ENCODE measurements at places on chromosomes 2 and 18.

- DNase-seq = no peak
Measured at GRCh38 chr2:48755473-48755872, at the start of gene LHCGR. LHCGR (minus strand) TSS chr2:48755724; CDS start chr2:48755671, 53 bp downstream.

DNA sequence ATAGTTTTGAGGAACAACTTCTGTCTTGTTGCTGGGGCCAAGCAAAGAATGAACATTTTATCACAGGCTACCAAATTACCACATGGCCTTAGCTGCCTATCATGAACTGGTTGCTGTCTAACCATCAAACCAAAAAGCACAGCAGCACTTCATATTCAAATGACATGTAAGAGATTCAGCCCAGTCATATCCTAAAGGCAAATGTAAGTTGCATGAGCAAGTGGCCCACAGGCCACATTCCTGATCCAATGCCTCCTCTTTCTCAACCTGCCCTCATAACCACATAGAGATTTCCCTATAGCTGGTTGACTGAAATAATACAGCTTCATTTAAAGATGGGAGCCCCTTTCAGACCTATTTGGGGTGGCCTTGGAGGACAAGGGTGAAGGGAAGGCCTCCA, 572.3 kb downstream of the IRS1 start:
- DNase-seq = no peak

- DNase-seq = peak; percentile 36
Measured at GRCh38 chr2:121689356-121689755, 40.1 kb upstream of the CLASP1 start.

DNA sequence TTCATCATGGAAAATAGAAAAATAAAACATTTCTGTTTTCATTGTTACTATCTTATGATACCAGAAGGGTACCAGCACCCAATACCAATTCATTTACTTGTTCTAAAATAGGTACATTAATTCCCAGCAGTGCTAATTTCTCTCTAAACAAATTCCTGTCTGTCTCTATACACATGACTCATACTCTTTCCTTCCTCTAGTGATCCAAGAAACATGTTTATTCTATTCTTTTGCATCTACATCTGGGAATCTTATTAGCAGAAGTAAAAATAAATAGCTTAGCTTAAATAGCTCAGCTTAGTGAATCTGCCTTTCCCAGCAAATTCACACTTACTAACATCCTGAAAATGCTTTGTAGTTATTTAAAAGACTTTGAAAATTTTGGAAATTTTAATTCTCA, 84.5 kb upstream of the MAPRE2 start:
- DNase-seq = no peak

- DNase-seq = no peak
Measured at GRCh38 chr2:165382362-165382761, 87.1 kb upstream of the CSRNP3 start.

DNA sequence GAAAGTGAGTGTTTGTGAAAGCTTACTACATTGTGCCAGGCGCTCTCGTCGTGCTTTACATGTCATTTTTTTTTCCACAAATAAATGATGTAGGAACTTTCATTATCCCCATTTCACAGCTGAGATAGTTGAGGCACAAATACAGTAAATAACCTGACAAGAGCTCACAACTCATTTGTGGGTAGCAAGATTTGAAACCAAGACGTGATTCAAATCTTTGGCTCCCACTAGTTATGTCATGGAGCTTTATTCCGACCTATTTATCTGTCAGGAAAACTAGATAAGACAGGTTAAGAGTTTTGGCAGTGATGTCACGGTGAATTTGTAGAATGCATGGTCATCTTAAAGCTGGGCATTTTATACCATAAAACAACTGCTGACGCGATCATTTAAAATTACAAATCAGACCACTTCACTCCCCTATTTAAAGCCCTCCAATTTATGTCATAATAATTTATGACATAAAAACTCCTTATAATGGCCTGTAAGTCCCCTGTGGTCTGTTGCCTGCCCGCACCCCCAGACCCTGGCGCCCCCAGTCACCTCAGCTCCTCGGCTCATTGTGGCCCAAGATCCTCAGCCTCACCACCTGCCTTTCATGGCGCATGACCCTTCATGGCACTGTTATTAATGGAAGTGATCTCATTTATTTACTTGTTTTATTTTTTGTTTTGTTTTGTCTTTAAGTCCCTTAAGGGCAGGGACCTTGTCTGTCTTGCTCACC, 678 bp upstream of the ZNF24 start:
- no peak for DNase-seq

DNA sequence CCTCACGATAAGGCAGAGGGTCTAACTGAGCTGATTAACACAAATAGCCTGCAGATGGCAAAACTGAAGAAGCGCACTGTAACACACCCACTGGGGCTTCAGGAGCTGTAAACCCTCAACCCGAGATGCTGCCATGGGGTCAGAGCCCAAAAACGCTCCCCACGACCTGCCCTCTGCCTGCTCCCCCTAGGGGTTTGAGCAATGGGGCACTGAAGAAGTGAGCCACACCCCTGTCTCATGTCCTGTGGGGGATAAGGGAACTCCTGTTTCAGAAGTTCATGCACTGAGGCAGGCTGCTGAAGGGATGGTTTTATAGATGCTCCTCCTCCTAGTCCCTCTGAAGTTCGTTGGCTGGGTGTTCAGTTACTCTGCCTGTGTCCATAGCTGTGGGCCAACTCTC, 105.9 kb upstream of the CELF4 start:
- DNase-seq = no peak

DNA sequence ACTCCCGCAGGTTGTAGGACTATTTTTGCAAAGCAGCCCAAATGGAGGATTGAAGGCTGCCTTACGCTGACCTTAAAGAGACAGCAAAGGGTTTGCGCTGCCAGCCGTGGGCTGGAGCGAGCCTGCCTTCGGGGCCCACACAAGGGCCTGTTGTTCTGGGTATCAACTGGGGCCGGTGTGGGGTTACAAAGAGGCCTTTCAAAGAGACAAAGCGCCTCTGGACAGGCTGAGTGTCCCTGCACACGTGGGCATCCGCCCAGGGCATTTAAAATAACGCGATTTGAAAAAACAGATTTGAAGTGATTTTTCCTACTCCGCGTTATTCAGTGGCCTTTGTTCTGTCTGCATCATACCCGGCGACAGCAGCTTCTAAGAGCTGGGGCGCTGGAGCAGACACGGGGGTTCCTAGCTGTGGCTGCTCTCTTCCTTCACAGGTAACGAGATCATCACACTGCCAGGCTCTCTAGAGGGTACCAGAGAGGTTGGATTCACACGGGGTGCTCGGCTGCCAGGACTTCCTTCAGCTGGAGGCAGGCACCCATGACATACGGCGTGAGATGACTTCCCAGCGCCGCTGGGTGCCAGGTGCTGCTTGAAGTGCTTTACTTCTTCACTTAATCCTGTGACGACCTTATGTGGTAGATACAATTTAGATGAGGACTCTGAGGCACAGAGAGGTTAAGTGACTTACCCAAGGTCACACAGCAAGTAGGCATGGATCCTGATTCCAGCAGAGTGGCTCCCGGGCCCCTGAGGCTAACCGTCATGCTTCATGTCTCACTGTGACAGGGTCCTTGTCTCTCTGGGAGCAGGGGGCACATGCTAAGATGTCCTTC, 32.2 kb downstream of the MAL start:
- no peak for DNase-seq

GRCh38 chr2:158253170-158253569, 151.5 kb downstream of the UPP2 start:
- no peak for DNase-seq

- no peak for DNase-seq
Measured at GRCh38 chr2:106054321-106054720, 139.8 kb downstream of the UXS1 start.

DNA sequence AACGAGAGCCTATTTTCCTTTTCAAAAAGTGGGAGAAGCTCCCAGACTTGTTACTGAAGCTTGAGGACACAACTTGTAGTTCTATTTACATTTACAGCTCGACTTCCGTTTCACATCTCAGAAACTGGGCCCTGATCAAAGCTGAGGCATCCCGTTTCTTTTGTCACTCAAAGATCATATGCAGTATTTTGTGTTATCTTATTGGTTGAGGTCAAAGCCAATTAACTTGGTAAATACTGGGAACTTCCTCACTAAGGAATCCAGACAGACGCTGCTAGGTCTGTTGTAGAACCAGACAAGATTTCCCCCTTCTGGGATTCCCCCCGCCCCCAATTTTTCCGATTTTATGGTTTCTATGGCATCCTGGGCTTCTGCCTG, 50.3 kb downstream of the TSN start:
- DNase-seq = no peak

GRCh38 chr18:52222211-52222610, 117.8 kb upstream of the DCC start:
- no peak for DNase-seq

DNA sequence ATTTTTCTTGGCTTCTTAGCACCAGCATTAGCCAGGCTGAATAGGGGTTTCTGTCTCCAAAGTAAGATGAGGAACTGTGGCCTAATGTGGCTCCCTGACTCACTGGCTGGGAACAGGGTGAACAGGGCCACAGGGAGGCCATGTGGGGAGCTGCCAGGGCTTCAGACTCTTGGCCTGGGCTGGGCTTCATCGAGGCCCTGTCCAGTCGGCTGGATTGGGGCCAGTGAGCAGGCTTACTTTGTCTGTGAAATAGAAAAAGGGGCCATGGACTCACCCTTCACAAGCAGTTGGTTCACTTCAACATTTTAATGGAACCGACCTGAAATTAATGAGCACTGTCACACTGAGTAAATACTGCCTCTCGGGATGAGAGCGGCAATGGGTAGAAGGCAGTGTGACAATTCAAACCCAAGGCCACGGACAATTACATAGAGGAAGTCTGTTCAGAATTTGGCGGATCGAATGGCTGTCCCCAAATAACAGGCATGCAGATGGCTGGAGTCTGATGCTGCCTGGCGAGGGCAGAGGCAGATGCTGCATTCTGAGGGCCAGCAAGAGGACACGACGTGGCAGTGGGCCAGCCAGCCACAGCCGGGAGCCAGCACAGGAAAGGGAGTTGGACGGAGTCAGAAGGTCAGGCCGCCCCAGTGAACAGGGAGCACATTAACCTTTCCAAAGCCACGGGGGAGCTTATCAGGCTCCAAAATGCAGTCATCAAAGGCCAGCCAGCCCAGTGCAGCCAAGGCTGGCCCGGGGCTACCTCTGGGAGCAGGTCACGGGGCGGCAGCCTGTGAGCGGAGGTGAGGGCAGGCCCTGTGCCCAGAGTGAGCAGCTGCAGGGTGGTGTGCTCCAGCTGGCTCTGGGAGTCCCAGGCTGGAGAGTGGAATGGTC, 146.6 kb upstream of the REV1 start:
- DNase-seq = no peak

DNA sequence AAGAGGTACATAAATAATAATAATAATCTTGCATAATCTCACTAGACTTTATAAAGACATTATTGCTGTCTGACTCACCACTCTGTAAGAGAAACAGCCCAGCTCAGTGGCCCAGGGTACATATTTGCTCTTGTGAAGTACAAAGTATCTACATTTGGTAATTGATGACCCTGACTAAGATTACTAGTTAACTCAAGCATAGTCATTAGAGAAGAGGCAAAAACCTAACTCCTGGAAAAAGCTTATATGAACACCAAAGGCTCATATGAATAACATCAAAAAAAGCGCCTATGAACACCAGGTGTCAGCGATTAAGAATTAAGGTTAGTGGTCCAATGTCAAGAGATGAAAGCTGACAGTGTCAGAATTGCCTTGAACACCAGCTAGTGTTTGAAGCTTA, 38.4 kb downstream of the RAD51AP2 start:
- no peak for DNase-seq

GRCh38 chr18:75344615-75345014, 82.9 kb downstream of the SMIM21 start:
- DNase-seq = no peak

GRCh38 chr18:59551902-59552635, 145.2 kb downstream of the CCBE1 start:
- no peak for DNase-seq

DNA sequence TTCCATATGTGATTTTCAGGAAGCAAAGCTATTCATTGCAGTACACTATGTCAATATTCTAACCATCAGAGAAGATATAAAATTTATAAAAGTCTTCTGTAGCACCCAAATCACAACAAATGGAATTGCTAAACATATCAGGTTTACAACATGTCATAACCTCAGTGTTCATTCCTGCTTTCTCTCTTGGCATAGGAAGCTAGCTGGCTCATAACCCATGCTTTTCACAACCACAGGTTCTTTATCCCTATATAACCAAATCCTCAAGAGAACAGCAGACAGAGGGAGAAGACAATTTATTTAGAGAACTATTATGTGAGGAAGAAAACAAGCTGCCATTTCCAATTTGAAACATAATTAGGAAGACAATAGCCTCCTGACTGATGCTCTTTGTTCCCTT, 997.0 kb upstream of the ACVR2A start:
- no peak for DNase-seq

- DNase-seq = no peak
Measured at GRCh38 chr18:54772056-54772455, 56.2 kb upstream of the RAB27B start.

DNA sequence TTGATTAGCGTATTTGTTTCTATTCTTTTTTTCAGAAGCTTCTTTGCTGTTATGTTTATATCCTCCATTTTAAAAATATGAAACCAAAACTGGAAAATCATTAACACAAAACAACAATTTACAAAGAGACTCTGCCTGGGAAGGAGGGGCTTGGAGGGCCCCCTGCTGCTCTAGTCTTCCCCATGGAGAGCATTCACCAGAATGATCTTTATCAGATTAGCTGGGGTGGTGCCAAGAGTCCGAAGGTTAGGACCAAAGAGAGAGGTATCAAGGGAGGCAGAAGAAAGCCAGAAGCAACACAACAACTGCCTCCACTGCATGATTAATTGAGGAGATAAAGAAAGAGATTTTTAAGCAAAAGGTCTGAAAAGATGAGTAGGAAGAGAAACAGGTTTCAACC, 218.6 kb downstream of the IRS1 start:
- no peak for DNase-seq

GRCh38 chr18:75309564-75309963, 99.0 kb downstream of the TSHZ1 start:
- DNase-seq = no peak

GRCh38 chr2:151049746-151050145, 211.9 kb downstream of the RBM43 start:
- no peak for DNase-seq

DNA sequence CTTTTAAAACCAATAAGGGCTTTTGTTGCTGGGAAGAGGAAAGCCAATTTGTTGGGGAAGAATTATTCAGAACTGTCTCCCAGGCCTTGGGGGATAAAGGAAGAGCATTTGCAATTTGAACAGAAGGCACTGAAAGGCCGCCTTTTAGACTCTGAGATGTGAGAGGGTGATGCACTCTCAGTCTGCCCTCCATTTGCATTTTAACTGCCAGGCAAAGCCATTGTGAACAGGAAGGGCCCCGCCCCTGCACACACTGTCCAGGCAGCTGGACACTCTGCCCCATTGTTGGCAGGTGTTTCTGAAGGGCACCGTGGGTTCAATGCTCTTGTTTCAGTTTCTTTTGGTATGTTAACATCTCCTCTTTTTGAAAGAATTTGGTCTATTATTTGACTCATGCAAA, 169.5 kb upstream of the COPS8 start:
- DNase-seq = no peak

GRCh38 chr2:176405477-176405876, 136.2 kb downstream of the MTX2 start:
- no peak for DNase-seq

GRCh38 chr2:144834998-144835633, 315.2 kb upstream of the ZEB2 start:
- DNase-seq = no peak

Data from type B pancreatic cell (in vitro differentiated cells).